ENCODE measurements at places on chromosomes 5 and 9.

DNA sequence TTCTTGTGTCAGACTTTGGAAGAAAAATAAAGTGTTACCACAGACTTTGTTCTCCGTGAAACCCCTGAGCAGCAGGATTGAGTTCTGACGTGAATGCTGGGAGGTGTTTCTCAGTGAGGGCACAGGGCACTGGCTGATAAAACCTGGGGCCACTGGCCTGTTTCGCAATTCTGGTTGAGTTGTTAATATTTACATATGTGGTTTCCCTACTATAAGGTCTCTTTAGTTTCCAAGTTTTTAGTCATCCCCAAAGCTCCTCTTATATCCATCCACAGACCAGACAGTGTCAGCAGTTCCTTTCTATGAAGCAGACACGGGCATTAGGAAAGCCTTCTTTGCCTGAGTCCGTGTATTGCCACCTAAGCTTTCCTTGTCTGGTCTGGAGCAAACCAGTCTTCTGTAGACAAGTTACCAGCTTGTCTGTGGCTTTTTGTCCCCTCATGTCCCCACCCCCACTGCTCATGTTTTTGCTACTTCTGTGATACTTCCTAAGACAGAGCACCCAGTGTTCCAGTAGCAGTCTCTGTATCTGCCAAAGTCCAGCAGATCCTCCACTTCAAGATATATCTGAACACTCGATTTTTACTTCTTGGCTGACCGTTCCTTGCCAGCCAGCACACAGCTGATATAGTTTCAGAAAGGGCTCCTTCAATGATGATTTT lies 42.0 kb downstream of the ACO1 start:
- peak; percentile 97 for DNase-seq

- peak; percentile 89 for DNase-seq
Observed at GRCh38 chr5:130541617-130542221, 623.3 kb downstream of the HINT1 start.

DNA sequence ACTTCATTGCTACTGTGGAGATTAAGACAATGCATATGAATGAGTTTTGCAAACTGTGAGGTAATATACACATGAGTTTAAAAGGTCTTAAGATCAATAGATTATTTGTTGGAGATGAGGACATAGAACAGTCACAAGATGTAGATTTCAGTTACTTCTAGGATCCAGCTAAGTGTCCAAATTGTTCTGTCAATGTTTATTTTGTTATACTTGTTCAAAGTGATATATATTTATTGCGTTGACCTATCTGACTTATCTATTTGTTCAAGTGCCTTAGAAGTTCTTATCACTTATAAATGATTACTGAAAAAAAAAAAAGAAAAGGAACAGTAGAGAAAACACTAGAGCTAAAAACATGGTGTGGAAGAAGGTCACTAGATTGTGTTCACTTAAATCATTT lies 75.6 kb upstream of the GRIN3A start:
- DNase-seq, result no peak

DNA sequence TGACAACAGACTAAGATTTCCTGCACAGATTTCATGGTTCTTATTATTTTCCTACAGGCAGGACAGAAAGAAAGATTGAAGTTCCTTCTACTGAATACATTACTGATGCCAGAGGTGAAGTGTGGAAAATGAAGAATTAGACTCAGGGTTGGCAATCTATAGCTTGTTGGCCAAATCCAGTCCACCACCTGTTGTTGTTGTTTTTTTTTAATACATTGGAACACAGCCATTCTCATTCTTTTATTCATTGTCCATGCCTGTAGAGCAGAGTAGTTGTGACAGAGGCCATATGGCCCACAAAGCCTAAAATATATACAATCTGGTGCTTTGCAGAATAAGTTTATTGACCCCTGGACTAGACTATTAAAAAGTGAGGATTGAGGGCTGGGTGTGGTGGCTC lies 5.8 kb upstream of the PLPPR1 start:
- DNase-seq, result no peak

GRCh38 chr9:125106285-125106893 lies 36.9 kb downstream of the SCAI start:
- peak; percentile 81 for DNase-seq

- DNase-seq, result no peak
Observed at GRCh38 chr5:142293486-142293885, 31.3 kb downstream of the SPRY4 start.

DNA sequence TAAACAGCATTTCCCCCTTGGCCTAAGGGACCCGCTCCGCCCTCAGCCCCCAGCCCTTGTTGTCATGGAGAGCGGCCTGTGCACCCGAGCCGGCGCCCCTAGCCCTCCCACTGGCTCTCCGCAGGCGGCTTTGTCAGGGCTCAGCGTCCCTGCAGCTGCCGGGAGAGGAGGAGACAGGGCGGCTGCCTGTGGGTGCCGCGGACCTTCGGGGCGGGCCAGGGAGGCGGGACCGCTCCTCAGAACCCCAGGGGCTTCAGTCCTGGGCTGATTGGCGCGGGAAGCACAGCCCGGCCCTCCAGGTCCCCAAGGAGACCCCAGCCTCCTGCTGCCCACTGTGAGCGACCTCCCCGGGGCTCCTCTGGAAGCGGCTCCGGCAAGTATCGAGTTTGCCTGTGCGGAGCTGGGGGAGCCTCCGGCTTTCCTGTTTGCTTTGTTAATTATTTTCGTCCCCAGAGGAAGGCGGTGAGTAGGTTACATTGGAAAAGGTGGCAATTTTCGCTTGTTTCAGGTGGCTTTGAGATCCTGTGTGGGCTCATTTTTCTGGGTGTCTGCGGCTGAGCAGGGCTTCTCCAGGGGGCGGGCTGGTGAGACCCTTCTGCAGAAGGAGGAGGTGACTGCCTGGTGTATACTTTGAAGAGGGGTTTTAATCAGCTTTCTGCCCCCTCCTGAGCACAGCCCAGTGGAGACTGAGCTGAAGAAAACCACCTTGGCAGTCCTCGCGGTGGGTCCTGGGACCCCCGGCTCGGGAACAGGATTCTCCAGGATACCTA lies at the start of gene FGD3:
Gene FGD3, plus strand, starts transcription at position 256 of the 770 bp plus-strand sequence. CDS start 28,734 bp downstream, outside the sequence.
- no peak for DNase-seq

DNA sequence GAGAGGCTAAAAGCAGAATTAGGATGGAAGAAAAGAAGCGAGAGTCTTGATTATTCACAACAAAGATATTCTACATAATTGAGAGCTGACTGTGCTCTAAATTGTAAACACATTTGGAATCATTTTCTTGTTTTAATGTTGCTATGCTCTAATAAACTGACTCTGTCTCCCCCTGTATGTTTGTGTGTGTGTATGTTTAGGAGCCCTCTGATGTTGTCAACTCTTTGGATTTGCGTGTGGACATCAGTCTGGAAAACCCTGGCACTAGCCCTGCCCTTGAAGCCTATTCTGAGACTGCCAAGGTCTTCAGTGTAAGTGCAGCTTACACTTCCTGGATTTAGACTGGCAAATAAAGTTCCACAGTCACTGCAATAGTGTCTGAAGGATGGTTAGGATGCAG lies 37.8 kb downstream of the MOCS2 start:
- peak; percentile 13 for DNase-seq

DNA sequence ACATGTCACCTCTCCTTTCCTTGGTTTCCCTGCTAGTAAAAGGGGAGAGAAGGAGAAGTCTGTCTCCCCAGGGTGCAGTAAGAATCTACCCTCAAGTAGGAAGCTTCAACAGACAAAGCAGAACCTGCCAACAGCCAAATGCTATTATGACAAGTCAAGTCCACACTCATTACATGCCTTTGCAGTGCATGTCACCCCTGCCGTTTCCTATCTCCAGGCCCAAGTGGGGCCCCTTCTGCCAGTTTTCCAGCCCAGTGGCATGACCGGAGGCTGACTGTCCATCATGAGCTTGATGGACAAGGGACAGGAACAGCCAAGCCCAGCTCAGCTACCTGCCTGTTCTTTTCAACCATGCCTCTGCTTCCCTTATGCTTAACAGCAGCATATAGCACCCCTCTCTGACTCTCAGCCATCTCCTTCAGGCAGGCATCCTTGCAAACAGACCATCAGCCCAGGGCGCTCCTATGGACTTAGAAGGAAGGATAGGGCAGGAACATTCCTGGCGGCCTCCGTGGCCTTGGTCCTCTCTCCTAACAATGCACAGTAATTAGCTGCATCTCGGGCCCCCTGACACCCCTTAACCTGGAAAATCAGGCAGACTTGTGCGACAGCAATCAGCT lies 107.2 kb upstream of the RAD23B start:
- no peak for DNase-seq

GRCh38 chr5:38445374-38446028 lies 110.9 kb downstream of the LIFR start:
- DNase-seq, result peak; percentile 77

DNA sequence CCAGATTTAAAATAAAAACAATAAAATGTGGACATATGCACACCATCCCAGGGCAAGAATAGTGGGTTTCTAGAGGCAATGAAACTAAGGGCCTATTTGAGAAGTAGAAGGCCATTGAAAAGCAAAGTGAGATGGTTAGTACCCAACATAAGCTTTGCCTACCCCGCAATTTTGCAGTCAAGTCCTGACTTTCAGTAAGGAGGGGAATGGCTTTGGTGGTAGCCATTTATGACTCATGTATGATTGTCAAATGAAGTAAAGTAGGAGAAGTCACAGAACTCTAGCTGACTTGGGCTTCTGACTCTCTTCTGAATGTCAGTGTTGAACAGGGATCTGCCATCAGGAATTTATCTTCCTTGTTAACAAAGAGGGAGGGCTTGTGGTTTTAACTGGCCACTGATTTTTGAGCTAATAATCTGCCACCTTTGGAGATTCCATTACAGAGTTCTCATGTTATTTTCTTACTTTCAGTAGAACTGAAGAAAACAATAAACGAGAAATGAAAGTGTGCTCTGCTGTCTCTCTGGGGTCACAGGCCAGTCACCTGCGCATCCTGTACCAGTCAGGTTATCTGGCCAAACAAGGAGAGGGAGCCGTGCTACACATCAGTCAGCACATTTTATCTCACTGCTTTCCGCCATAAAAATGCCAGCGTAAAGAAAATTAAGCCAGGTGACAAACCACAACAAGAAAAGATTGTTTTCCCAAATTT lies 14.3 kb upstream of the SNCAIP start:
- DNase-seq, result no peak

- no peak for DNase-seq
Observed at GRCh38 chr5:32358611-32359010, 45.9 kb upstream of the MTMR12 start.

GRCh38 chr5:140356853-140357725 lies 2.9 kb upstream of the SLC4A9 start:
- no peak for DNase-seq

- DNase-seq, result peak; percentile 18
Observed at GRCh38 chr5:173859408-173860159, 28.6 kb upstream of the CPEB4 start.

All from choroid plexus epithelial cell (primary cell).